ENCODE measurements at places on chromosomes 5 and 9.
A peak's percentile ranks its signal among the peaks of the same experiment; 100 is the strongest.

- peak; percentile 1 for DNase-seq
Measured at GRCh38 chr5:91598216-91598615, 215.1 kb upstream of the ARRDC3 start.

- DNase-seq: no peak
Measured at GRCh38 chr5:37926732-37927131, 86.9 kb upstream of the GDNF start.

- DNase-seq: peak; percentile 23
Measured at GRCh38 chr5:107153283-107153682, 517.5 kb downstream of the EFNA5 start.

DNA sequence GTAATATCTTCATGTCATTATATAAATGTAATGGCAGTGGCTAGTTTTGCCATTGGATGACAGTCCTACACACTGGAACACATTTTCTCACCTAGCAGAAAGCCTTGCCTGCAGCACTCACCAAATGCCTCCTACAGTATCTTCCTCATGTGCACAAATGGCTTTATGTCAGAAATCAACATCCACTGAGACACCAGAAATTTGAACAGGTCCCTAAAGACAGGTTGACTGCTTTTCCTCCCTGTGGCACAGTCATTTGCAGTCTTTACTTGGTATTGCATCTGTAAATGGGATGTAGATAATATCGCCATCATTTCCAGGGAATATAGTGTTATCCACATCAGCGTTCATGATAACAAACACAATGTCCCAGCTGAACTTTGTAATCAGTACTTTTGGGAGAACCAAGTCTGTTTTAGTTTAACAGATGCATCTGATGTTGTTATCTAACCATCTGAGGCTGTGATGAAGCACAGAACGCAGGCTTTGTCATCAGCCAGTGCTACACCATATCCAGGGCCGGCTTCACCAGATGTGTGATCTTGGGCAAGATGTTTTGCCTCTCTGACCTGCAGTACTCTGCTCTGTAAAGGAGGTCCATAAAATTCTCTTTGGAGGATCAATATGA, 83.9 kb upstream of the TAS2R1 start:
- no peak for DNase-seq

DNA sequence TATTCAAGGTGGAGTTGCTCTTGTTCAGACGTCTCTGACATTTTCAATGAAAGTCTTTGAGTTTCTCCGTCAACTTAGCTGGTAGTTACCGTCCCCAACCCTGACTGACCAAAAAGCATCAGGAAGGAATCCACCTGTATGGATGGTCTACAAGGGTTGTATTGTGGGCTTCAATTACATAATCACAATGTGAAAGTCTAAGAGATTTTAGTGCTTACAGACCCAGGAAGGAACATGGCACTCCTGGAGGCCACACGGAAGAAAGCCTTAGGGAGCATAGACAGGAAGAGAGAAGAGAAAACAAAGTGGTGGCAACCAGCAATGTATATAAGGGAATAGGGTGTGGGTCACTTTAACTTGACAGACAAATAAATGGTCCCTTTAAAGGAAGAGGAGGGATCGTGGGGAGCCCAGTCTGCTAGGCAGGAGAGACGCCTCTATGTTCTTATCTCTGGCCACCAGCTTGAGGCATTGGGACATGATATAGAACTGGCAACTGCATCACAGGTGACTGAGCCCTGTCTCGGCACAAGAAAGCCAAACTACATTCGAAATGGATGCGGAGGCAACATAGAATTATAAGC, 80.4 kb downstream of the ALDH7A1 start:
- no peak for DNase-seq

Data from body of pancreas (tissue), 4 donors.